ENCODE measurements at places on chromosomes 3 and 15.

DNA sequence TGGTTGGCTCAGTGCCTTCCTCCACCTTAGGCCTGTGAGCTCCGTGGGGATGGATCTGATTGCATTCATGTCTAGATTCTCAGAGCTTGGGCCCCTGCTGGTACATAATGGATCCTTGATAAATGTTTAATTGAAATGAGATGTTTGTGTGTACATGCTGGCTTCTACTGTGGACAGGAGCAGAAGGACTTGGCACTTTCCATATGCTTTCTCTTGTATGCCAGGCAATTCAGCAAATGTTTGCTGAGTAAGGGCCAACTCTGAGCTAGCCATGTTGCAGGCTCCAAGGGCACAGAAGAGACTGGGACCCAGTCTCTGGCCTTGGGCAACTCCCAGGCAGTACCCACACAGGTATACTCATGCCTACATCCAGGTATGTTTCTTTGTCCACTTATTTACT, 67.0 kb downstream of the RAB11A start:
- no peak for DNase-seq

GRCh38 chr3:63969876-63970275, 53.4 kb downstream of the PSMD6 start:
- no peak for DNase-seq

DNA sequence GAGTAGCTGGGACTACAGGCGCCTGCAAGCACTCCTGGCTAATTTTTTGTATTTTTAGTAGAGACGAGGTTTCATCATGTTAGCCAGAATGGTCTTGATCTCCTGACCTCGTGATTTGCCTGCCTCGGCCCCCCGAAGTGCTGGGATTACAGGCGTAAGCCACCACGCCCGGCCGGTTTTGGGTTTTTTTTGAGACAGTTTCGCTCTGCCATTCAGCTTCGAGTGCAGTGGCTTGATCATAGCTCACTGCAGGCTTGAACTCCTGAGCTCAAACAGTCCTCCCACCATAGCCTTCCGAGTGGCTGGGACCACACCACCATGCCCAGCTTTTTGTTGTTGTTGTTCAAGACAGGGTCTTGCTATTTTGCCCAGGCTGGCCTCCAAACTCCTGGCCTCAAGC, 16.0 kb upstream of the SCAP start:
- DNase-seq, result no peak

GRCh38 chr3:124438813-124439212, 291.4 kb upstream of the UMPS start:
- DNase-seq, result no peak

GRCh38 chr3:30098243-30098642, 508.2 kb upstream of the TGFBR2 start:
- no peak for DNase-seq
